ENCODE measurements at places on chromosomes 4 and X.

GRCh38 chrX:111568354-111568753 lies 56.9 kb downstream of the SERTM2 start:
- DNase-seq: no peak

GRCh38 chr4:140849526-140849925 lies 93.3 kb upstream of the TBC1D9 start:
- DNase-seq: no peak

DNA sequence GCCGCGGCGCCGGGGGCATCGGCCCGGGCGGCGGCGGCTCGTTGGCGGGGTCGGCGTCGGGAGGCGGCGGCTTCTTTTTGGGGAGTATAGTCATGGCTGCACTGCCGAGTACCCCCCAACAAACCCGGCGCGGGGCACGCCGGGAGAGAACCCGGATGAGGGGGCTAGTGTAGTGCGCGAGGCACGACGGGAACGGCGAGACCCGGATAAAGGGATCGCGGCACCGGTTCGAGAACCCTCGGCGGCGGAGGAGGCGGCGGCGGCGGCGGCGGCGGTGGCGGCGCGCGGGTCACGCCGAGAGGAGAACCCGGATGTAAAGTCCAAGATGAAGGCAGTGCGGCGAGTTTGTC lies at the start of gene OTUD5:
Gene OTUD5, minus strand, starts transcription at position 131 of the 350 bp plus-strand sequence. Its CDS starts 37 bp downstream, at position 94.
- peak; percentile 75 for DNase-seq

GRCh38 chr4:17038510-17039176 lies 140.2 kb upstream of the LDB2 start:
- no peak for DNase-seq

GRCh38 chr4:154208424-154208823 lies 283.2 kb downstream of the DCHS2 start:
- DNase-seq: no peak

DNA sequence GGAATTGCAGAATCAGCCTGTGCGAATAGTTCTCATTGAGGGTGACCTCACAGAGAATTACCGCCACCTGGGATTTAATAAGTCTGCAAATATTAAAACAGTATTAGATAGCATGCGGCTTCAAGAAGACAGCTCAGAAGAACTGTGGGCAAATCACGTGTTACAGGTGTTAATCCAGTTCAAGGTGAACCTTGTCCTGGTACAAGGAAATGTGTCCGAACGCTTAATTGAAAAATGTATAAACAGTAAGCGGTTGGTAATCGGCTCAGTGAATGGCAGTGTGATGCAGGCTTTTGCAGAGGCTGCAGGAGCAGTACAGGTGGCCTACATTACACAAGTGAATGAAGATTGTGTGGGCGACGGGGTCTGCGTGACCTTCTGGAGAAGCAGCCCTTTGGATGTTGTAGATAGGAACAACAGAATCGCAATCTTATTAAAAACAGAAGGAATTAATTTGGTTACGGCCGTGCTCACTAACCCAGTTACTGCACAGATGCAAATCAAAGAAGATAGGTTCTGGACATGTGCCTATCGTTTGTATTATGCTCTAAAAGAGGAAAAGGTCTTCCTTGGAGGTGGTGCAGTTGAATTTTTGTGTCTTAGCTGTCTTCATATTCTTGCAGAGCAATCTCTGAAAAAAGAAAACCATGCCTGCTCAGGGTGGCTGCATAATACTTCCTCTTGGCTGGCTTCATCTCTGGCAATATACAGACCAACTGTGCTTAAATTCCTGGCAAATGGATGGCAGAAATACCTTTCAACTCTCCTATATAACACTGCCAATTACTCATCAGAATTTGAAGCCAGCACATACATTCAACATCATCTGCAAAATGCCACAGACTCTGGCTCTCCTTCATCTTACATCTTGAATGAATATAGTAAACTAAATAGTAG lies 10.7 kb downstream of the BBS12 start:
- DNase-seq: no peak

DNA sequence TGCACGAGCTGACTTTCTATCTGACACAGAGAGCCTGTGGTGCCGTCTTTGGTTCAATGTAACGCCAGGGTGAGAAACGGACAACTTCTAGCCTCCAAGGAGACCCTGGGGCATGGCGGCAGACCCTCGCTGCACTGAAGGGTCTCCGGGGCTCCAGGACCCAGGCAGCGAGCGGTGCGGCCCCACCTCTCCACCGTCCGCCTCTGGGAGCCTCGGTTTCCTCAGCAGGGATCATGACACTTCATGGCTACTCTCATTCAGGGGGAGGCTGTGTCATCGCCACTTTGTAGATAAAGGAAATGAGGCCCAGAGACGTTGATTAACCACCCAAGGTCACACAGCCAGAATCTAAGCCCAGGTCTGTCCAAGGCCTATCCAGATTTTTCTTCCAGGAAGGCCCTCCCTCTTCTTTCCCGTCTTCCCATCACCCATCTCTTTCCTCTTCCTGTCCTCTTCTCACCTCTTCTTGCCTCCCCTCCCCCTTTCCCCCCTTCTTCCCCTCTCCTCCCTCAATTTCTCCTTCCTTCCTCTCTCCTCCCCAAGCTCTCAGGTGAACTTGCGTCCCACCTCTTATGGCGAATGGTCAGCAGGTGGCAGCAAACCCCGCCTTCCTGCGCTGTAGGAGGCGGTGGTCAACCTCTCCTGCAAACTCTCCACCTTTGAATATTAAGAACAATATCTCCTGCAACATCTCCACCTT lies 69.3 kb upstream of the HMX1 start:
- no peak for DNase-seq

DNA sequence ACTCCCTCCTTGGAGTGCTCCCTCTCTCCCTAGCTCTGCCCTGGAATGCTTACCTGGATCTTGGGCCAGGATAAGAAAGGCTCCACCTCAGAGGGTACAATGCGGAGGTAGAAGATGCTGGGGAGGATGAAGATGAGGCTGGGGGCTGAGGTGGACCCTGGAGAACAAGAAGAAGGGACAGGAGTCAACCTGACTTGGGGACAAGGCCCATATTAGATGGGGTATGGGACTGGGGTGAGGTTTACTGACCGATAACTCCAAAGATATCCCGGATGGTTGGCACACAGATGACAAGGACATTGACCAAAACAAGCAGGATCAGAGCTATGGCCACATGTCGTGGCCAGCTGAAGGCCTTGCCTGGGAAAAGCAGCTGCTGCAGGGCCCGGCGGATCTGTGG lies 10.6 kb downstream of the SLC38A5 start:
- no peak for DNase-seq

- no peak for DNase-seq
Observed at GRCh38 chr4:40193016-40193571, 3.7 kb upstream of the RHOH start.

DNA sequence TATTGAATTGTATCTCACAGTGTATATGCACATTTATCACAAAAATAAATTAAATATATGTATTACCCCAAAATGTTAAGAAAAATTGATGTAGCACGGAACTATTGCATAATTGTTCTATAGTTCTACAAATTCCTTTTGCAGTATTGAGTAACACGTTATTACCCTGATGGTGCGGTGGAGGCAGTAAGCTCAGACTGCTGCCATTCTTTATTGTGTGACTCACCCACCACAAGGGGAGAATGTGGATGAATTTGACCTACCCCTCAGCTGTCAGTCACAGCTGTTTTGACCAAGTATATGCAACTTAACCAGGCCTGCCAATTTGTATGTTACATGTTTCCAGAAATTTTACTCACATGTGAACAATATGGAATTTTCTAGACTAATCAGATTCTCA lies 506.6 kb downstream of the SH3BGRL start:
- no peak for DNase-seq

DNA sequence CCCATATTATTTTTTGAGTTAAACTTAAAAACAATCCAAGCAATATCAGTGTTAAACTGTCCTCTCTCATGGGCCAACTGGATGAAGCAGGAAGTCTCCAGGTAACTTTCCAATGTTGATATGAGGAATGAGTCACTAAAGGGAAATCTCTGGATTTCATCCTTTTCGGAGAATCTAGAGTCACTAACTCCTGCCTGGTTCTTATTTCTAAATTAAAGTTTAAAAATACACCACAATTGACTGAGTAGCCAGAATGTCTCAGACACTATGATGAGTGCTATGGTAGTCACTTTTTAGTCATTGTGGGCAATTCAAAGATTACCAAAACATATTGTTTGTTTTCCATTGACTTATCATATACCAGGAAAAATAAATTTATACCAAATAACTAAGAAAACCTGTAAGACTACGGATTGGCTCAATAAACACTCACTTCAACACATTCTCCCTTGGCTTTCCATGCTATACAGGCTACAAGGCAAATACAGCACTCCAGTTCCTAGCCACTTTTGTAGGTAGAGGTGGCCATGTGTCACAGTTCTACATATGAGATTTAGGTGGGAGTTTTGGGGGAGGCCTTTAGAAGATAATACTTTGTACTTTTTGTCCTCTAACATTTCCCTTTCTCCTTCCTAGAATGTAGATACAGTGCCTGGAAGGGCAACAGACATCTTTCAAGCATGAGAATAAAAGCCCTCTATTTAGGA lies 8.6 kb downstream of the SLC9B2 start:
- no peak for DNase-seq

DNA sequence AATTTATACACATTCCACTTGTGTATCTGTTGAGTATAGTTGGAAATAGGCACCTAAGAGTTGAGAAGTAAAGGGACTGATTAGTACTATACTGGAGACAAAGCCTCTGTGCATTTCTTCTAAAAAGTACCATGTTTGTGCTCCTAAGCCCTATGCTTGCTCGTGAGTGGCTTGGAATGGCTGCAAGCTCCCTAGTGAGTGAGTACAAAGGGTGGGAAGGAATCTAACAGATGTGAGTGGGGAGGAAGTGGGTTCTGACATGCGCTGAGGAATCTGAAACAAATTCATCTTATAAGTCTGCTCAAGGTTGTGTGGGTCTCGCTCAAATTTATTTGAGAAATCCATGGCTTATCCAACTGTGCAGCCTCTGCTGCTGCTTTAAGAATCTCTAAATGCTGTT lies 13.3 kb downstream of the SPCS3 start:
- no peak for DNase-seq

GRCh38 chr4:30802622-30803323 lies 82.6 kb downstream of the PCDH7 start:
- no peak for DNase-seq

GRCh38 chr4:118085700-118086099 lies 51.4 kb downstream of the NDST3 start:
- no peak for DNase-seq

DNA sequence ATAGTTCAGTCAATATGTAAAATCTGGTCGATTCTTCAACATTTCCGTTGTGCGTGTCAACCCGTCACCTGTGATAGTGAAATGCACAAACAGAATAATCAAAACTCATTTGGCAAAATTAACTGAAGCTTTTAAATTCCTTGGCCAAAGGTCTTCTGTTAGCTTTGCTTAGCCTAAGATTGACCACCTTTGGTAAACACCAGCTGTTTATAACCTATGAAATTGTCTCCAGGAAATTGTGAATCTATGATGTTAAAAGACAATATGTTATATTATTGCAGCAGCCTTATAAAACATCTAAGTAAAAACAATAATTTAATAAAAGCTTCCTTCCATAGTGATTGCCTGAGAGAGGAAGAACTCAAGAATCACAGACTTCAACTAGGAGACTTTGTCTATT lies 196.8 kb downstream of the IL15 start:
- no peak for DNase-seq

- no peak for DNase-seq
Observed at GRCh38 chrX:7586126-7586525, 256.8 kb upstream of the VCX start.

DNA sequence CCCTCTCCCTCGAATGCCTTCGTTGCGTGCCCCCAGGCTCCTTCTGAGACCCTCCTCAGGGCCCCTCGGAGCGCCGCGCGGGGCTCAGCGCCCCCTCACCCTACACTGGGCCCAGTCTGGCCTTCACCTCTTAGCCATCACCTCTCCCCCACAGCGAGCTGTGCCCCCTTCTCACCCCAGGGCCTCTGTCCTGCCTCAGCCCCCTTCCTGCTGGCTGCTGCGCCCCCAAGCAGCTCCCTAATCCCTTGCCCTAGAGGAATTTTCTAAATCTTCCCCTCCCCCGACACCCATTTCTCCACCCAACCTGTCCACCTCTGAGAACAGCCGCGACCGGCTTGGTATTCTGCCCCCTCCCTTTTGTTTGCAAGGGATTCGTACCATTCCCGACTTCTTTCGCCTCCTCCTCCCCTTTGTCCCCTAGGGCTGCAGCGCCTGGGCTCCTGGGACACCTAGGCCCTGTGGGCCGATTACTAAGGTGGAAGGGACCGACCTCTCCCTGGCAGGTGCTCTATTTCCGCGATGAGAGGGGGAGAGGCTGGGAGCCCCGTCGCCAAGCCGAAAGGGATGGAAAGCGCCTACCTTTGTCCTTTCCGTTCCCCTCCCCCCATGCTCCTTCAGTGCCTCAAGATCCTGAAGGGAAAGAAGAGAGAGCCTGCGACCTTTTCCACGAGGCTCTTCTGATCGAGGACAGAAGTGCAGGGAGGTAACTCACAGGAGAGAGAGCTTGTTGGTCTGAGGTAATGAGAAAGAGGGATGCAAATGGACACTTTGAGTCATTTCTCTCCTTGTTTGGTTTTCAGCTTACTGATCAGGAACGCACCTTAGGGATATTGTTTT lies 10.9 kb downstream of the DLG3 start:
- DNase-seq: no peak

DNA sequence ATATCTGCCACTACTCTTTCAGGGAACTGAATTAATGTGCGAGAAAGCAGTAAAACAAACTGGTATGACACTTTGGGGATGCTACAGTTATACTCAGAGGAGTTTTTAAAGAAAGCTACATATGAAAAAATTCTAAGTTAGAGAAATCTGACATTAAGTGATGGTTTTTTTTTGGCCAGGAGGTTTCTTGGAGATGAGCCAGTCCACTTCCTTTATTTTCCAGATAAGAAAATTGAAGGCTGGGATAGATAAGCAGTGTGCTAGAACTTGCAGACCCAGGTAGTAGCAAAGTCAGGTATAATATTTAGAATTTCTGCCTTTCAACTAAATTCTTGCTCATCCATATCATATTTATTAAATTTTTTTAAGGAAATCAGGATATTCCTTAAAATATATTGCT lies 106.8 kb downstream of the FAT4 start:
- DNase-seq: no peak

DNA sequence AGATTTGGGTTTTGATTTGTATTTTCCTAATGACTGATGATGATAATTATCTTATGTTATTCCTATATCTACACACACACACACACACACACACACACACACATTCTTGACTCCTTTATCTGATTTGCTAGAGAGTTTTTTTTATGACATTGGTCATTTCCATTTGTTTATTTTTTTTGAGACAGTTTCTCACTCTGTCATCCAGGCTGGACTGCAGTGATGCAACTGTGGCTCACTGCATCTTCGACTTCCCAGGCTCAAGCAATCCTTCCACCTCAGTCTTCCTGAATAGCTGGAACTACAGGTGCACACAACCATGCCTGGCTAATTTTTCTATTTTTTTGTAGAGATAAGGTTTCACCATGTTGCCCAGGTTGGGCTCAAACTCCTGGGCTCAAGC lies 6.7 kb downstream of the ZNF81 start:
- no peak for DNase-seq

DNA sequence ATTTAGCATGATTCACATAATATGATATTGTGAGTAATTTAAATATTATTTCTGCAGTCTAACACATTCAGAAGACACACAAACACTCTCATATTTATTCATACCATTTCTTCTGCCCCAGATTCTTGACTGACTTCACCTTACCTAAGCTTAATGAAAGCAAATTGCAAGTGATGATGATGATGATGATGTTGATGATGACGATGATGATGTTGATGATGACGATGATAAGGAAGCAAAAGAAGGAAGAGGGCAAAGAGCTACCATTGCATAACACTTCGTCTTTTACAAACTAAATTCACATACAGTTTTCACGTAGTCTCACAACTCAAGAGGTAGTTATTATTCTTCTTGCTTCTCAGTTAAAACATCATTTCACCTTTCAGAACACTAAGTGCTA lies 404.7 kb downstream of the NAF1 start:
- no peak for DNase-seq

Data from activated naive CD4-positive, alpha-beta T cell (primary cell).